ENCODE measurements at places on chromosomes 6 and 20.

DNA sequence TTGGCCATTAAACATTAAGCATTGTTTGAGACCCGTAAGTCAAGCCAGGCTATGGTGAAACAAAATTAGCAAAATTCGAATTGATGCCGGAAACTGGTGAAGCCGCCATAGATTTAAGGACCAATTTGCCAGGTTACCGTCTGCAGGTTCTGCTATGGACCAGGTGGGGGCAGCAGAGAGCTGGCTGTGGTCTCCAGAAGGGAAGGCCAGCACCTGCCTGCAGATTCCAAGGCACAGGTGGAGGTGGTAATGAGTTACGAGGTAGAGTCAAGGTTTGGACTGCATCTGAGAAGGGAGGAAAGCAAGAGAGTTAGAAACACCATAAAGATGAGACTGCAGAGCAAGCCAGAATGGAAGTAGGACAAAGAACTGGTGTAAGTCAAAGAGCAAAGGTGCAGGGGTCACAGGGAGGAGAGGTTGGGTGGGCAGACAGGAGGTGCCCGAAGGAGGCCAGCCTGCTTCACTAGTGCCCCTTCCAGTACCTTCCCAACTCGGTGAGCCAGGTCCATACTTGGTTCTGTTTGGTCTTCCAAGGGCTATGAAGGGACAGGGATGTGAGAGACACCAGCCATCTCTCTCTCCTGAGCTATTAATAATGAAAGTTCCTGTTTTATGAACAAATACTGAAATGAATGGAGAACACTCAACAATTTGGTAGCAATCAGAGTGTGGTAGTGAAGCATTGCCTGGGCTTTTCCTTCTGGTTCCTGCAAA lies 131.6 kb upstream of the ESR1 start:
- no peak for DNase-seq

GRCh38 chr20:48728042-48728825 lies 99.6 kb downstream of the PREX1 start:
- DNase-seq = no peak

DNA sequence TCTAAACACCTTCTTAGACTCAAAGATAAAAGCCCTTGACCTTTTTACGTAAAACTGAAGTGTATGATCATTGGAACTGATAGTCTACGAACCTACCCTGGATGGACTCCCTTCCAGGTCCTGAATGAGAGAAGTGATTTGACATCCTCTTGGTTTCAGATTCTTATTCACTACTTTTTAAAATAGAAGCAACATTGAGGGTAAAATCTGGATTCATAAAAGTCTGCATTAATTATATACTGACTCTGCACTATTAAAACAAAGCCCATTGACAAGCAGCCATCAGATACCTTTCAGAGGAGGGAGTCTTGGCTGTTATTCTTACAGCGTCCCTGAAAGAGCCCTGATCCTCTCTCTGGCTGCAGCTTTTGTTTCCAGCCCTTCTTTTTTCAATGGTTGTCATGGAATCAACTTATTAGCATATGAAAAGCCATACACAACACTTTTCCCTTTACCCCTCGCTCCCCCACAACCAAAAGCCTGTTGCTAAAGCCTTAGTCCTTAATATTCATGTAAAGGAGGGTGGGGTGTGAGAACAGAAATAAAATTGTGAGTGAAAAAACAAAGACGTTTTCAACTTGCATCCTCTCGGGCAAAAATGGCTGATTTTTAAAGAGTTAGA lies 270.0 kb upstream of the MARCKS start:
- no peak for DNase-seq

GRCh38 chr6:156865019-156865629 lies 87.9 kb downstream of the ARID1B start:
- DNase-seq = no peak

GRCh38 chr6:123967905-123968304 lies 164.2 kb downstream of the NKAIN2 start:
- no peak for DNase-seq

GRCh38 chr6:135531954-135532490 lies 34.5 kb upstream of the AHI1 start:
- no peak for DNase-seq

DNA sequence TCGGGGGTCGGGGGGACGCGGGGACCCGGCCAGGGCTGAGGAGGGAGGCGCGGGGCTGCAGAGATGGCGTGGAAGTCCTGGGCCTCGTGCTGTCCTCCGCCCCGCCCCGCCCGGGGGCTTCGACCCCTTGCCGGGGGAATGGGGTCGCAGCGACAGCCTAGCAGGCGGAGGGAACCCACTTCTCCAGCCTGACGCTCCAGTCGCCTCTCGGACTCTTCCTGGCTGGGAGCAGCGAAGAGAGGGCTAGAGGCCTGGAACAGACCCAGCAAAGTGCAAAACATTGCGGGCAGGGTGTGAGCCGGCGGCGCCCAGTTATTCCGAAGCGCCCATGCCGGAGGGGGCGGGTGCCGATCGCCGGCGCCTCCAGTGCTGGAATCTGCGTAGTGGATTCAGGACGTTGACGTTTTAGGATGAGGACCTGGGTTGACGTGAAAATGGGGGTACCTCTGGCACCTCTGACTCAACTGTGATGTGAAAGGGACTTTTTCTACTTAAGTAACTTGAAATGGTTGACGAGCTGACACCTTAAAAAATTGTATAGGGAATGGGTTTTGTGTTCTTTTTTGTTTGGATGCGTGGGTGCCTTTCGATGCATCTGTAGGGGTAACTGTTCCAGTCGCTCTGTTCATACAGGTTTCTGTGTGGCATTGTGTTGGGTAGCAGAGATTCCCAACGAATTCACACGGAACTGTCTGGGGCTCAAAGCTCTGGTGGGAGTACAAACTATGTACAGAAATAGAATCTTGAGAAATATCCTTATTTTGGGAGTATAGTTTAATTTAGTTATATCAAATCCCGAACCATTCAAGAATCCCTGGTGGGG lies 1.4 kb downstream of the SLC35F1 start:
- no peak for DNase-seq

- no peak for DNase-seq
Measured at GRCh38 chr6:35411066-35411465, 41.1 kb upstream of the FANCE start.

Measured in left forelimb (tissue), 1 donor.